ENCODE measurements at places on chromosomes 1 and 21. TPM values are rescaled to one million over a fixed set of nuclear protein-coding genes. Genes with fewer than 3 reads are reported as not detected.

Gene MANEAL
- 2.1 TPM for total RNA-seq

Gene CLCA4
- 0.15 TPM for total RNA-seq

Gene F5
- total RNA-seq, result 0.08 TPM

Gene IGFN1
- total RNA-seq, result 263 TPM

Gene TARS2
- 44.5 TPM for total RNA-seq

Gene GBP2
- 33.8 TPM for total RNA-seq

Data from psoas muscle (tissue), 8 donors.